ENCODE measurements at places on chromosomes 3 and 15.
A peak's percentile ranks its signal among the peaks of the same experiment; 100 is the strongest.

- no peak for DNase-seq
Measured at GRCh38 chr3:158272081-158272480, 162.2 kb downstream of the RSRC1 start.

GRCh38 chr3:30751610-30752299 lies 142.7 kb downstream of the GADL1 start:
- no peak for DNase-seq

DNA sequence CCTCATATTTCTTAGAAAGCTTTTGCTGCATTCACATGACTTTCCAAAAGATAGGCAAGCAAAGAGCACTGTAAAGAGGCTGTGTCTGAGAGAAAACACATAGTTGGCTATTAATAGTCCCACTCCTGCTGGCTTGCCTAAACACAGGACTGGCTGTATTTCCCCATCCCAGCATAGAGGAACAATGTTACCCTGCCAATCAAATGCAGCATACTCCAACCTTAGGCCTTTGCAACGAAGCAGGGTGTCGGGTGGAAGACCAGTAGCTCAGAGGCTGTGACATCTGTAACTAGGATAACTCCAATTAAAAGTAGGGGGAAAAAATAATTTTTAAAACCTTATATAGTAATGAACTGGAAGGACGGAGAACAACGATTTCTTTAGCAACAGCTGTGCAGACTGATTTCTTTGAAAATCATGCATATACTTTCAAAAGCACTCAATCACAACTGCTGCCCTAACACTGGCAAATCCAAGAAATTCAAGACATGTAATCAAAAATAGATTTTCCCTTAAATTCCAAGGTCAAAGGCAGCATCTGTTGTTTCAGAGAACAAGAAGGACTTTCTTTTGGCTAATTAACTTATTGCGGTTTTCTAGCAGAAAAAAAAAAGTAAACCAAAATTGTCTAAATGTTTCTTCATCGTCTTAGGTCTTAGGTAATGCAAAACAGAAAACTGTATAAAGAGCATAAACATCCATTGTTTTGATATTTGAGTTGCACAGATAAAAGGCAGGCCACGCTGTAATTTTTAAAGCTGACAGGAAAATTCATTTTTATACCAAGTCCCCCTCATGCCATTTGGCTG lies 139.3 kb downstream of the TNIK start:
- DNase-seq = no peak

- DNase-seq = no peak
Measured at GRCh38 chr3:194565597-194566190, 67.5 kb downstream of the TMEM44 start.

DNA sequence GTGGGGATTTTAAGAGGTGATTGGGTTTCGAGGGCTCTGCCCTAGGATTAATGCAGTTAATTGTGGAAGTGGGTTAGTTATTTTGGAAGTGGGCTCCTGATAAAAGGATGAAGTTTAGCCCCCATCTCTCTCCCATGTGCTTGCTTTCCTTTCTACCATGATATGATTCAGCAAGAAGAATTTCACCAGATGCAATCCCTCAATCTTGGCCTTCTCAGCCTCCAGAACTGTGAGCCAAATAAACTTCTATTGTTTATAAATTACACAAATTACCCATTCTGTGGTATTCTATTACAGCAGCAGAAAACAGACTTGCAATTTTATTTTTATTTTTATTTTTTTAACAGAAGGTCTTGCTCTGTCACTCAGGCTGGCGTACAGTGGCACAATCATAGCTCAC lies 27.3 kb upstream of the UBE2E1 start:
- no peak for DNase-seq

DNA sequence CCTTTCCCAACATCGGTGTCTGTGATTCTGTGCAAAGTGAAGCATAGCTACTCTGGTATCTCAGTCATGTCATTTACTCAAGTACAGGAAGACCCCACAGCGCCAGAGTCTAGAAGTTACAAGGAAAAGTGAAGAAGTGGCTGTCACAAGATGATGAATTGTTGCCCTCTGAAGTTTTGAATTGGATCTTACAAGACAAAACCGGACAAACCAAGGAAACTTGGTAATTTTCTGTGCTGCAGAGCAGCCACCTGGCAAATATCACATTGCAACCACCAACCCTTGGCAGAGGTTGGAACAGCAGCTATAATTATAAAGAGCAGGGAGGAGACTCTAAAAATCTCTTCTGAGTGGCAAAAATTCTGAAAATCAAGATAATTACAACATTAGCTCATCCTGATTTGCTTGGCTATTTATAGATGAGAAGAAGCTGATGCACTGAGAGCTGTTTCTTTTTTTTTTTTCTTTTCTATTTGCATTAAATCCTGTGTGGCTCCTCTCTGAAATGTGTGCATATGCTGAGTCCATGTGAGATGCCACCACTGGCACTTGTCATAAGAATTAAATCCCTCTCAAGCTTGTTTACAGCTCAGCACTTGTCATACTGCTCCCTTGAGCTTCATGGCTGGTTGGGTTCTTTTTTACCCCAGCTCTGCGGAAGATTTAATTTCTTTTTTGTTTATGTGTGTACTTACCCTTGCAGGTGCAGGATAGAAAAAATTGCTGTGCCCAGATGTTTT lies 68.0 kb upstream of the MNS1 start:
- DNase-seq = peak; percentile 94

DNA sequence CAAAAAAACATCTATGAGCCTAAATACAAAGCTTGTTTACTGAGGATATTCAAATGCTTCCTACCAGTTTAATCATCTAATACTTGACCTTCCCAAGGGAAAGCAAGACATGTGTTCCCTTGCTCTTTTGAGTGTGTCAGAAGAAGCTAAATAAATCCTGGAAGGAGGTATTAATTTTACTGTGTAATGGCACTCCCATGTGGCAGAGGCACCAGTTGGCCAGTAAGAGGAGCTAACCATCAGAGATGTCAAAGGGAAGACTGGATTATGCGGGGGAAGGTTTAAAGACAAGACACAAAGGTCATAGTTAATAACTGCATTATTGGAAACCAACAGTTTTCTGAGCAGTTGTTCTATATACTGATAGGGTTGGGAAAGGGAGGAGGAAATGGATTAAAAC lies 125.1 kb downstream of the SUCLG2 start:
- no peak for DNase-seq

- no peak for DNase-seq
Measured at GRCh38 chr15:99106417-99107220, 1.7 kb downstream of the SYNM start.

DNA sequence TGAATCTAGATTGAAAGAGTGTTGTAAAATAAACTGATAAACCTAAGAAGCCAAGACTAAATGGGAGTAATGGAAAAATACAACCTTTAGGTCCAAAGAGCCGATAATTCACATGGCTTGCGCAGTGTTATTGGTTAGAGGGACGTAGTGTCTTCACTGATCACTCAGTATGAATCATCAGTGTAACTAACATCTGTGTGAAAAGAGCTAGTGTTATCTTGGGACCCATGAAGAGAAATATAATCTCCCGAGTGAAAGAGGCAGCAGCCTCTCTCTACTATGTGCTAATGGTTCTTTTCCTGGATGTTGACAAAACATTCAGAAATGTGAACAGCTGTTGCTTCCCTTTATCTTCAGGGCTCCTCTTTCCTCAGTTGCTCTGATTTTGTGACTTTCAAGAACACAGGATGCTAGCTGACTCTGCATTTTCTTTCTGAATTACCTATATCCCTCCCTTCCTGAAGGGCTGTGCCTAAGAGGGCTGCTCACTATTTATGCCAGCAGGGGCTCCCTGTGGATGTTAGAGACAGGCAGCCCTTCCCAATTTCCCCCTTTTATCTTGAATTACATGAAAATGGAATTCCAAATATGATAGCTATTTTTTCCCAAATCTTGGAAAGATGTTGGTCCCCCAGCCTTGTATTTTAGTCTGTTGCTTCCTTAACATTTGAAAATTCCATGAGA lies 128.8 kb downstream of the GRM7 start:
- no peak for DNase-seq

- DNase-seq = no peak
Measured at GRCh38 chr3:39098473-39099000, 8.9 kb downstream of the GORASP1 start.

DNA sequence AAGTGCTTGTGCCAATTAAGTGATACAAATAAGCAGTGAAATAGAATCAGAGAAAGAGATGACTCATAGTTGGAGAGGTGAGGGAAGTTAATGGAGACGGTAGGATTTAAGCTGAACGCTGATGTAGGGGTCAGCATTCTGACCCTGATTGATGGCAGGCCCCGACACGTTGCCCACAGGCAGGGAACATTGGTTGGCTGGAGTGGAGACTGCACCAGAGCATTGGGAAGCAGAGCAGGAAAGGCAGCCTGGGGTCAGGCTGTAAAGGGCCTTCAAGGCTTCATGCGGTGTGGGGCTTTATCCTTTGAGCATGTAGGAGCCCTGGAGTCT lies 68.6 kb downstream of the DCUN1D1 start:
- no peak for DNase-seq

- no peak for DNase-seq
Measured at GRCh38 chr15:42796955-42797782, 60.2 kb upstream of the CDAN1 start.

DNA sequence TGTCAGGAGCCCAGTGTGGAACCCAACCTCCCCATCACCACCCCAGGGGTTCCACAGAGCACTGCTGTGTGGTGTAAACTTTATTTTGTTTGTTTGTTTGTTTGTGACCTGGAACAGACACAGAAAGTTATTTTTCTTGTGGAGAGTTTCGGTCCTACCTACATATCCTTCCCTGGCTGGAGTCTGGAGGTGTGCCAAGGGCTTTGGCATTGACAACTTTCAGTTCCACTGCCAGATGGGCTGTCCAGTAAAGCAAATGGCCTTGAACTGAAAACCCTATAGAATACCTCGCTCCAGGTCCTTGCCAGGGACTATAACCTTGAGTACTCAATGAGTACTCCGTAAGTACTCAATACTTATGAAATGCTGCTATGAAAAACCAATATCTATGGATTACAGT lies 103.5 kb downstream of the MITF start:
- DNase-seq = no peak

DNA sequence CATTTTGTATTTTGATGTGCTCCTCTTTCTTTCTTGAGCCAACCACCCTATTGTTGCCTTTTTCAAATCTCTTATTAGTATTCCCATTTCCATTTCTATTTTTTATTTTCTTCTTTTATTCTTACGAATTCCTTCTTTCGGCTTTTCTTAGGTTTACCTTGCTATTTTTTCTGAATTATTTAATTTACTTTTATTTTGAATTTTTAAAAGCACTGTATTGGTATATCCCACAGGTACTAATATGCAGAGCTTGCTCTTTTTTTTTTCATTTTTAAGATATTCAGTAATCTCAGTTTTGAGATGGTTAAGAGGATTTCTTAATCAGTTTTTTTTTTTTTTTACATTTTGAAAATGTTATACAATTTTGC lies 18.4 kb upstream of the MCF2L2 start:
- DNase-seq = no peak

DNA sequence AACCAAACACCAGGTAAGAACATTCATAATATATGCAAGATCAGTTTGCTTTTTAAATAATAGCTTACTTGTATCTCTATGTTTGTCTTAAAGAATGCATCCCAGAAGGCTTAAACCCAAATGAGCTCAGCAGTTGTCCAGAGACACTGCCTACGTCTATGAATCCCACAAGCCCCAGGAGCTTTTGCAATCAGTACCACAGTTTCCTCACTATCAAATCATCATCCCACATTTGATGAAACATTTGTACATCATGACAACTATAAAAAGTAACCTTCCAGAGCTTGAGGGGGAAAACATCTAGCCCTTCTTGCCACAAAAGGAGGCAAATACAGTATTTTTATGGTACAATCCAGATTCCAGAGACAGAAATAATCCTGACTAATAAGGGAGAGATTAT lies 63.7 kb downstream of the ATP8B4 start:
- no peak for DNase-seq

DNA sequence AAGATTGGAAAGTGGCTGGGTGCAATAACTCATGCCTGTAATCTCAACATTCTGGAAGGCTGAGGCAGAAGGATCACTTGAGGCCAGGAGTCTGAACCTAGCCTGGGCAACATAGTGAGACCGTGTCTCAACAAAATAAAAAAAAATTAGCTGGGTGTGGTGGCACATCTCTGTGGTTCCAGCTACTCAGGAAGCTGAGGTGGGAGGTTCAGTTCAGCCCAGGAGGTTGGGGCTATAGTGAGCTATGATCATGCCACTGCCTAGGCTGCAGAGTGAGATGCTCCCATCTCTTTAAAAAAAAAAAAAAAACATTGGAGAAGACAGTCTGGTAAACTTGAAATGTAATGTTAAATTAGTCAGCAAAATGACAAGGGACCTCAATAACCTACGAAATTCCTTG lies 57.9 kb downstream of the STAG1 start:
- no peak for DNase-seq

GRCh38 chr3:177102553-177102952 lies 94.7 kb downstream of the TBL1XR1 start:
- no peak for DNase-seq

- no peak for DNase-seq
Measured at GRCh38 chr3:112811131-112811884, 35.4 kb downstream of the CD200R1L start.

DNA sequence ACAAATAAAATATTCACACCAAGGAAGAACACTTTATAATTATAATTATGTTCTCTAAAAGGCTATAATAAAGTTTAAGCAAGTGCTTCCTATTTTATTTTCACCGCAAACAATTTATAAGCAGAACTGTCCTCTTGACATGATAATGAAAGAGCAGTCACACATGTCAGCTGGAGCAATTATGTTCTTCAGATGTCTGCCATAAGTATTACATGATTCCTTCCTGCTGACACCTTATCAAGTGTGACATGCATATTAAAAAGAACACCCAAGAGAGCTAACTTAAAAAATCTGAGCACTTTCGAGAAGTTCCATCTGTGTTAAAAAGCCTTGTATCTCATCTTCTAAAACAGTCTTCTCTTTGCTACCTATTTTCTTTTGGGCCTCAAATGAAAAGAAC lies 249.5 kb downstream of the SQOR start:
- DNase-seq = peak; percentile 14

DNA sequence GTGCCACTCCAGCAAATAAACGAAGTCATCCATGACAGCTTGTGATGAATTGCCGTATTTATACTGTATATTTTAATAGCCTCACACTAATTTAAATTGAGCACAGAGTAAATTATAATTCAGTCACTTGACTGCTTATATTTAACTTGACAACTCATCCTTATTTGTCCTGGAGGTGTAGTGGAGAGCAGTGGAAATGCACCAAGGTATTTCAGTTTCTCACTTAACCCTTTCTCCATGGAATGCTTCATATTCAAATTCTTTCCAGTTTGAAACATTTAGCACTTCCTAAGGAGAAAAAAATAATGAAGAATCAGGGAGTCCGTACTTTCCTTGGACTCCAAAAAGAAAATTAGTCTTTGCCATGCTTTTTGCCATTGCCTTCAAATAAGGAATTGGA lies 99.0 kb downstream of the MAP2K5 start:
- DNase-seq = no peak

All from Karpas-422 (cell line).